DMS 273 treated with DMSO at 0.1 percent for 48 hours (cell line): ENCODE measurements at places on chromosomes 1 and 21.

GRCh38 chr1:110523011-110523410, 4.0 kb upstream of the KCNA10 start:
- no peak for DNase-seq

- no peak for DNase-seq
Observed at GRCh38 chr1:20234788-20235535, 48.6 kb upstream of the PLA2G2C start.

DNA sequence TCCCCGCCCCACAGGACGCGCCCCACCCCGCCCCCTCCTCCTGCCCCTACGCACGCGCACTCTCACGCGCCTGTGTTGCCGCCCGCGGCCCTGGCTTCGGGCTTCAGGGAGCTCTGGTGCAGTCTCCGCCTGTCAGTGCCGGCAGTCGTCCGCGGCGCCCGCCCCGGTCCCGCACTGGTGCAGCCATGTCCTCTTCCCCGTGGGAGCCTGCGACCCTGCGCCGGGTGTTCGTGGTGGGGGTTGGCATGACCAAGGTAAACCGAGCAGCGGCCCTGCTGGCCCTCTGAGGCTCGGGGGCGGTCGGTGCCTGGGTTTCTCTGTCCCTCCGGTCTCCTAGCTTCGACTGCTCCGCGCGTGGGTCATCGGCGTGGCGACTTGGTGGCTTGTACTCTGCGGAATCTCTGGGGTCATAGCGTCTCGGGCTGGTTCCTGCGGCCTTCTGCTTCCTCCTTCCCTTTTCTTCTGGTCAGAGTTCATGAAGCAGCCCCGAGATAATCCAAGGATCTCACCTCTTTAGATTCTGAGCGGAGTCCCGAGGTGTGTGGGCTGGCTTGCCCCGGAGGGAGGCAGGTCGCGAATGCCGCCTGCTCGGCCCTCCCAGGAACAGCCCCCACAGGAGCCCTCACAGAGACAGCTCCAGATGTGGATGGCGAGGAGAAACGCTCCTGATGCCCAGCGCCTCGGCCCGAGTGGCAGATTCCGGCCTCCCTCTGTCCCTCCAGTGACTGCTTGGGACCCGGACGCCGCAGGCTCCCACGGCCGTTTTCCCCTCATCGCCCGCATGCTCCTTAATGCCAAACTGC, at the start of gene SCP2:
TSS of gene SCP2 (plus strand) at position 65 of the 803 bp plus-strand sequence. CDS start at position 186, 121 bp downstream.
- peak; percentile 37 for DNase-seq

GRCh38 chr1:212610575-212610967, 2.0 kb downstream of the ATF3 start:
- DNase-seq, result no peak

GRCh38 chr1:179124873-179125272, 43.0 kb downstream of the TOR3A start:
- DNase-seq, result no peak

DNA sequence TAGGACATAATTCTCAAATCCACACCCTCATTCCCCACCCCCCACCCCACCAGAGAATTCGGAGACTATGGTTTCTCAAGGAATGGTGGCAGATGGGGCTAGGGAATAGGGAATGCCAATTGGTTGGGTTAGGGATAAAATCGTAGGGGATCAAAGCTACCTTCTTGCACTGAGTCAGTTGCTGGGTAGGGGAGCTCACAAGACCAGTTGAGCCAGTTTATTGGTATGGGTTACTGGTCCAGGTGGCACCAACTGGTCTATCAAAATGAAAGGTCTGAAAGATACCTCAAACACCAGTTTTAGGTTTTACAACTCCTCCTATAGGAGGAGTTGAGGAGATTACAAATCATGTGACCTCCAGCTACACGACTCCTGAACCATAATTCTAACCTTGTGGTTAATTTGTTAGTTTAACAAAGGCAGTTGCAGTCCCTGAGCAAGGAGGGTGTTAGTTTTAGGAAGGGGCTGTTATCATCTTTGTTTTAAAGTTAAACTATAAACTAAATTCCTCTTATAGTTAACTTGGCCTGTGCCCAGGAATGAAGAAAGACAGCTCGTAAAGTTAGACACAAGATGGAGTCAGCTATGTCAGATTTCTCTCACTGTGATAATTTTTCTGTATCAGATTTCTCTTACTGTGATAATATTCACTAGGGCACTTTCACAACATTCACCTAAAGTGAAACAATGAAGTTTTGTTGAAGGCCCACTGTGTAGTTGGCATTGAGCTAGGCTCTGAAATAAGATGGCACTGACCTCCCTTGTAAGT, 2.5 kb downstream of the SHISAL2A start:
- no peak for DNase-seq

DNA sequence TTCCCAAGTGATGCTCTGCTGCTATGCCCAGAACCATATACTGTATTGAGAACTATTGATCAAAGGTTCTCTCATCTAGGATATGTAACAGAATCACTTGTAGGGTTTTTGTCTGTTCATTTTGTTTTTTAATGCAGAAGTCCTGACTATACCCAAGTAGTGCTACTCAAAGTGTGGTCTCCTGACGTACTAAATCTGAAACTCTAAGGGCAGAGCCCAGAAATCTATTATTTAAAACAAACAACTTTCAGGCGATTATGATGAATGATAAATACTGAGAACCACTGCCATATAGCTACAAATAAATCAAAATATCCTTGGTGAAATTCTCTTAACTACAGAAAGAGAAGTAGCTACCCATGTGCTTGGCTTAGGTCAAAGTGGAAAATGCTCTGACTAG, 10.1 kb downstream of the ZZZ3 start:
- DNase-seq, result no peak

- DNase-seq, result no peak
Observed at GRCh38 chr1:175385316-175385715, 192.7 kb upstream of the KIAA0040 start.

DNA sequence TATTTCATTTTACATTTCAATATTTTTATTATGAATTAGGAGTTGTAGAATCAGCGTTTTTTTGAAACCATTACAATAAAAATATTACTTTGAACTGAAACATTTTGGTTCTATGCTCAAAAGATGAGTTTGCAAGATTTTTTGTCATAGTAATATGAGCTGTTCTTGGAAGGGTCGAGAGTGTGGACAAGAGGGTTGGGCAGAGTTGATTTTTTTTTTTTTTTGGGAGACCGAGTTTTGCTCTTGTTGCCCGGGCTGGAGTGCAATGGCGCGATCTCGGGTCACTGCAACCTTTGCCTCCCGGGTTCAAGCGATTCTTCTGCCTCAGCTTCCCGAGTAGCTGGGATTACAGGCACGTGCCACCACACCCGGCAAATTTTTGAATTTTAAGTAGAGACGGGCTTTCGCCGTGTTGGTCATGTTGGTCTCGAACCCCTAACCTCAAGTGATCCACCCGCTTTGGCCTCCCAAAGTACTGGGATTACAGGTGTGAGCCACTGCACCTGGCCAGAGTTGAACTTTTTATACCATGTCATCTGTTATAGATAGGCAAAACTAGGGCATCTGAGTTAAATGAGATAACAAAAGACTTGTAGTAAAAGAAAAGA, 3.3 kb downstream of the CACYBP start:
- no peak for DNase-seq

DNA sequence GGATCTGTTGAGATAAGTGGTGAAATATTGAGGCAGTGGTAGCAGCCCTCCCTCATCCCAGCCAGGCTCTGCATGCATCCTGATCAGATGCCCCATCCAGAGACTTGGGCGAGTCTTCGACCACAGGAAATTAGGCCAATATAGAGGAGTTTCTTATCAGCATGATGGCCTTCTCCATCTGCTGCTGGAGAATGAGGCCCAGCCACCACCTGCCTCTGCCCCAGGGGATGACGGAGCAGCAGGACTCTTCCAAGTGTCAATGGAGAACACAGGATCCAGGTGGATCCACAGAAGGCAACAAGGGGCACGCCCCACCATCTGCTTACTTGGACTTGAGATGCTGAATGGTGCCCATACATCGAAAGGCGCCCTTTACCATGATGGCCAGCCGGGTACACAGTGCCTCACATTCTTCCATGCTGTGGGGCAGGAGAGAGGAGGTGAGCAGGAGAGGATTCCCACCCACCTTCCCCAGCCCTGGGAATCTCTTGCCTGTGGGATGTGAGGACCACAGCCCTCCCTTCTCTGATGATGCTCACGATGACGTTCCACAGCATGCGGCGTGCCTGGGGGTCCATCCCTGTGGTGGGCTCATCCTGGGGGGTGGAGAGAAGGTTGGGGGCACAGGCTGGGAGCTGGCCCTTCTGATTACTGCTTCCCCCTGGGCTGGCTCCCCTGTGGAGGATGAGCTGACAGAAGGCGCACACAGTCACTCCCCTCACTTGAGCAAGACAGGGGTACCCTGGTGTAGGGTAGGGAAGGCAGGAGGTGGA, 91.5 kb upstream of the GCLM start:
- DNase-seq, result peak; percentile 53

GRCh38 chr1:54315099-54315498, 91.1 kb downstream of the SSBP3 start:
- DNase-seq, result peak; percentile 74

GRCh38 chr1:67784545-67785186, 48.6 kb downstream of the GNG12 start:
- no peak for DNase-seq

- no peak for DNase-seq
Observed at GRCh38 chr1:115466433-115466832, 128.4 kb upstream of the NGF start.

DNA sequence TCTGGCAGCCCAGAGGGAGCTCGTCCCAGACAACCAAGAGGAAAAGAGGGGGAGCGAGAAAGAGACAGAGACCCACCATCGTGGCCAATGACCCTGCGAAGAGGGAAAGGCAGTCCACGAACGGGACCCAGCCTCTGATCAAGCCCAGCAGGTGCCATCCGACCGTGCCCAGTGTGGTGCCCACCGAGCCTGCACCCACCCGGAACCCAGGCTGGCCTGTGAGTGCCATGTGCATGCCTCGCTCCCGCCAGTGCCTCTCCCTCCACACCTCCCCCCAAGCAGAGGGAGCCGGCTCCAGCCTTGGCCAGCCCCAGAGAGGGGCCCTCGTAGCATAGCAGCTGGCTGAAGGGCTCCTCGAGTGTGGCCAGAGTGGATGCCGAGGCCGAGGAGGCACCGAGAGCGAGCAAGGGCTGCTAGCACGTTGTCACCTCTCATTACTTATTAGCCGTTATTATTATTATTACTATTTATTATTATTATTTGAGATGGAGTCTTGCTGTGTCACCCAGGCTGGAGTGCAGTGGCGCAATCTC, 130.7 kb upstream of the CHRM3 start:
- DNase-seq, result no peak

DNA sequence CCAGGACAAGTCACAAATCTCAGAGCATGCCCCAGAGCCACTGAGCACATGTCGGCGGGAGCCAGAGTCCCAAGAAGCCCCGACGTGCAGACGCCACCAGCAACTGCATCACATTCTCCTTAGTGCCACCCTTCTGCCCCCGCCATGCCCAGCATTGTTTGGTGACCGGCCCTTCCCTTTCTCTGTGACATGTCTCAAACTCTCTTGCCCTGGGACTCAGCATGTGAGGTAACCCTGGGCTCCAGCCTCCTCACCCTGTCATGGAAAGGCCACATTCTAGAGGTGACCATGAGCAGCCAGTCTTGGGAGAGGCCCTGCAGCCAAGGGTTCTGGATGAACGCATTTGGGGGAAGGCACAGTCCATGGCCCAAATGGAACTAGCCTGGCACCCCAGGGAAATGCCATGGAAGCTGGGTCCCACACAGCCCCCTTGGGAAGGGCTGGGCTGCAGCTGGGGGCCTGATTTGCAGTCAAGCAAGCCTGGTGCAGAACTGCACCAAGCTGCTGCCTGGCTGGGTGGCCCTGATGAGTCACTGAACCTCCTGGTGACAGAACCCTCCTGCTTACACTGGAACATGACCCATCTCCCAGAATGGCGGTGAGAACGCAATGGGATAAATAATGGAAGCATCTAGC, 94.4 kb downstream of the ITPKB start:
- no peak for DNase-seq

GRCh38 chr21:32367158-32367557, 25.7 kb downstream of the URB1 start:
- DNase-seq, result no peak

- DNase-seq, result no peak
Observed at GRCh38 chr1:151476083-151476482, 16.8 kb upstream of the POGZ start.

GRCh38 chr1:4590756-4591155, 63.7 kb upstream of the AJAP1 start:
- no peak for DNase-seq

GRCh38 chr21:14589855-14590563, 43.9 kb upstream of the SAMSN1 start:
- no peak for DNase-seq

GRCh38 chr1:40884055-40884795, 22.1 kb upstream of the CITED4 start:
- no peak for DNase-seq

- DNase-seq, result no peak
Observed at GRCh38 chr1:245698860-245699259, 544.1 kb downstream of the KIF26B start.

- no peak for DNase-seq
Observed at GRCh38 chr1:176222196-176222595, 15.1 kb upstream of the COP1 start.

DNA sequence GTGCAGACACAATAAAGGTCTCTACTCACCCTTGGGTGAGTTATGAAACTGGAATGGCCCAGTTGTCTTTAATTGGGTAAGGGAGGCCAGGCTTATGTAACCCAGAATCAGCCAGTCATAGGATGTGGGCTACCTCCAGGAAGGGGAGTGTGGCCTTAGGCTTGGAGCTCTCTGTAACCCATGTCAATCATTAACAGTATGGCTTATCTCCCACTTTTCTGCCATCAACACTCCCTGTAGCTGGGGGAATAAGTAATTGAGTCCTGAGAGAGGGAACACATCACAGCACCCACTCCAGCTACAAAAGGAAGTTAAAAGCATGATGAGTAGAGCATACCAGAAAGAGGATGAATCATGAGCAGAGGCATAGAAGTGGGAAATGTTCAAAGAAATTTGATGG, 327.0 kb upstream of the DUSP10 start:
- DNase-seq, result no peak

DNA sequence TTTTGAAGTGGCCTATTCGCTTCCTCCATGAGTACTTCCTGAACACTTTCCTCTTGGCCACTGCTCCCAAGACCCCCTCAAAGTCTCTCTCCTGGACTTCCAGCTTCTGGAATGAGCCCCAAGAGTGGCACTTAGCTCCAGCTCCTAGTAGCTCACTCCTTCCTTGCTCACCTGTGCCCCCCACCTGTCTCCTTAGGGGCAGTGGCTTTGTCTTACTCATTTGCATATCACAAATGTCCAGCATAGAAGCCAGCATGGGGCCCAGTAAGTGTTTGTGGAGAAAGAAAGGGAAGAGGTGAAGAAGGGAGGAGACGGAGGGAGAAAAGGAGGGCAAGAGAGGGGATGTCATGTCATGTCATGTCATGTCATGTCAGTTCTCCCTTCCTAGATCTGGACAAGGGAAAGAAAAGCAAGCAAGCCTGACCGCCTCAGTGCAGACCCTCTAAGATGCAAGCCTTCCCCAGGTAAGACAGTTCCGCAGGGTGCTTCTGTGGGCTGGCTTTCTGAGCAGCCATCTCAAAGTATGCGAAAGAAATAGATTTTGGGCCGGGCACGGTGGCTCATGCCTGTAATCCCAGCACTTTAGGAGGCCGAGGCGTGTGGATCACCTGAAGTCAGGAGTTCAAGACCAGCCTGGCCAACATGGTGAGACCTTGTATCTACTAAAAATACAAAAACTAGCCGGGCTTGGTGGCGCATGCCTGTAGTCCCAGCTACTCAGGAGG, 6.9 kb upstream of the MX1 start:
- no peak for DNase-seq

GRCh38 chr1:34359411-34359810, 182.7 kb downstream of the C1orf94 start:
- DNase-seq, result no peak
